NCI-H187 treated with DMSO at 0.1 percent for 48 hours (cell line): ENCODE measurements at places on chromosomes 6 and 20.

GRCh38 chr20:15191082-15191723 is 853.8 kb upstream of the FLRT3 start:
- no peak for DNase-seq

DNA sequence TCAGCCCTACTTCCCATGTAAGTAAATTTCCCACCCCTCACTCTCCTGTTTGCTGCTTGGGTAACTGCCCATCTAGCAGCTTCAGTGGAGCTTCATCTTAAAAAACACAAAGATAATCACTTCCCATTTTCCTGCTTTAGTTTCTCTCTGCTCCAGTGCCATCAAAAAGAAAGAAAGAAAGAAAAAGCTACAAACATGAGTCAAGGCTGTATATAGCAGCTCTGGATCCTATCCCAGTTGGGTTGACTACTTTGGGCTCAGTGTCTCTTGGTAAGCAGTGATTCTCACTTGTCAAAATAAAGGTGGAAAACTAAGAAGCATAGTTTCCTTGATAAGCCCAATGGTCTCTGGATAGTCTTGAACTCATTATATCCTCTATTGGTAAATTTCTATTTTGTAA is 48.7 kb upstream of the SRPK1 start:
- no peak for DNase-seq

DNA sequence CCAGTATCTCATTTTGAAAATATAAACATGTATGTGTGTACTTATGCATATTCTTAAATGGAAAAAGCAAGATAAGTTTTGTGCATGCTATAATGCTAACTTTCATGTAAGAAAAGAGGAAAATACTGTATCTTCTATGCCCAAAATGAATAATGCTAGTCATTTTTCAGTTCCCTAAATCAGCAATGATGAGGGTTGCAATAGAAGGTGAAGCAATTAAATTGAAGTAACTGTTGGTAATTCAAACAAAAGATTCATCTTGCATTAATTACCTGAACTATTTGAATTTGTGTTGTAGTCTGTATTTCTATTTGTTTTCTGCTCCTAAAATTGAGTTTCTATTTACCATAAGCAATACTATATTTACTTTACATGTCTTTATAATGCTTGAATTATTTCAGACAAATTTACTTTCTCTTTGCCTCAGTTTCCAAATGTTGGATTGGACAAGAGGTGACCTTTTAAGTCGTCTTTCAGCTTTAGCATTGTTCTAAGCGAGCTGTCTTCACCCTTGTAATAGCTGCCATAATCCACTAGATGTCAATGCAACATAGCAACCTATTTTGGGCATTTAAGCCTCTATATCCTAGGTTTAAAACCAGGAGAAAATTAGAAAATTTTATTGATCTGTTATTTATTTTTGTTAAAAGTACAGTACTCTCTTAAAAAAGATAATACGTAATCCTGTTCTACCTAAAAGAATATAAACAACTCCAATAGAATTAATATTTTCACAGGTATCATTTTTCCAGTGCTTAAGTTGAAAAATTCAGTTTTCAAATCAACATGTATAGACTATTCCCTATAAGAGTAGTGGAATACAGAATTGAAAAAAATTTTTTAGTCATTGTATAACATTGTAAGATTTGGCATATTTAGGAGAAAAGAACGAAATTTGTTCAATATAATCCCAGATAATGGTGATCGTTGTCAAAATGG is 52.3 kb upstream of the IFNGR1 start:
- no peak for DNase-seq

DNA sequence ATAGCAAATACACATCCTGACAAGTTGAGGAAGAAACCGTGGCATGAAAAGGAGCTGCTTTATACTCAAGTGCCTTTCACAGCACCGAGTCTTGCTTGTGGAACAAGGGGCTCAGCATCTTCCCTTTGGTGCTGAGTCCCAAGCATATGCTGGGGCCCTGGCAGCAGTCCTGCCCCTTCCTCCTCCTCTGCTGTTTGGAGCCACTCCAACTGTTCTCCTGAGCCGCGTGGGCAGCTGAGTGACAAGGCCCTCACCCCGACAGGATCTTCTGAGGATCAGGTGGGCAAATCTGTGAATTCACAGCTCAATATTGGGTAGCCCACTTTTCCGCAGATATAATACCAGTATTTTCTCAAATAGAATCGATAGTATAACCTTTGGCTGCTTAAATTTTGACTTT is 24.7 kb downstream of the DACT2 start:
- DNase-seq: no peak

DNA sequence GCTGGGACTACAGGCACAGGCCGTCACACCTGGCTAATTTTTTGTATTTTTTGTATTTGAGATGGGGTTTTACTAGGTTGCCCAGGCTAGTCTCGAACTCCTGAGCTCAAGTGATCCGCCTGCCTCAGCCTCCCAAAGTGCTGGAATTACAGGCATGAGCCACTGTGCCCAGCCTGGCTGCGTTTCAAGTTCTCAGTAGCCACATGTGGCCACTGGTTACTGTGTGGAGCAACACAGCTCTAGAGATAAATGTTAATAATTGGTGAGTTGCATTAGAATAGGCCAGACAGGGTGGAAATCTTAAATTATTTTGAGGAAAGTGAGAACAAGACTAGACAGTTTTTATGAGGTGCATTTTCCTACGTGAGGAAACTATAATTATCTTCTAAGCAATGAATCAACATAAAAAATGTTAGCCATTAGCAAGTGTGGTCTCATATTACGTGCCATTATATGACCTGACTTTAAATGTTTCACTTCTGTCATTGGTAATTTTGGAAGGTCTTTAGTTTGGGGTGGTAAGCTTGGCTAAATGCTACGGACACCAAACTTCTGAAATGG is 129.6 kb downstream of the PLEKHG1 start:
- DNase-seq: no peak

GRCh38 chr6:26033085-26033940 is 53.9 kb upstream of the HFE start:
- peak; percentile 87 for DNase-seq

- DNase-seq: no peak
Measured at GRCh38 chr6:6790891-6791290, 202.4 kb downstream of the LY86 start.

GRCh38 chr20:23367770-23368169 is 5.8 kb downstream of the GZF1 start:
- DNase-seq: no peak

- no peak for DNase-seq
Measured at GRCh38 chr6:64680446-64680845, 1026.6 kb downstream of the EYS start.

GRCh38 chr20:46118481-46119020 is 437 bp downstream of the CD40 start:
- no peak for DNase-seq

DNA sequence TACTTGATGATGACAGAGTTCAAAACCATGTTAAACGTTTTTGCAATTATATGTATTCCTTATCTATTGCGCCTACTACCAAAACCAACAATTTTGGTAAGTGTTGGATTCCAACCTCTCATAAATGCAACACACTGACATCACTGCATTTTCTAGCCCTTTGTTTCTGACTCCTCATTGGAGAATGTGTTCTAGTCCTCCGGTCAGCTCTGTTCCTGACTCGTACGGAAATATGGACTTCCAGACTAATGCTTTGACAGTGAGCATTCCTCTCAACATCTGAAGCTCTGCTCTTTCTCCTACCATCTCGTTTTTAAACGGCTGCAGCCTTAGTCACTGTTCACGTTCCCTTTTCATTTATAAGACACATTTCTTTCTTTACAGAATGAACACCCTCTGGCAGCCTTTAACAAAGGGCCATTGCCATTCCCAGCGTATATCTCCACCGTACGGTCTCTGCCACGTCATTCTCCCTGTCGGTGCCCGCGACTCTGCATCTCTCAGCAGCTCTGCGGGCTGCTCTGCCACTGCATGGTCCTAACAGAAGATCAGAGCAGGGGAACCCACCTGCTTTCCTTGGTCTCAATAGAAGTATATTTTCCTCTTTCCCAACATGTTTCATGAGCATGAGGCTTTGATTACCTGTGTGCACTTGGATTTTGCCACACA is 103.0 kb upstream of the SYNDIG1 start:
- no peak for DNase-seq

DNA sequence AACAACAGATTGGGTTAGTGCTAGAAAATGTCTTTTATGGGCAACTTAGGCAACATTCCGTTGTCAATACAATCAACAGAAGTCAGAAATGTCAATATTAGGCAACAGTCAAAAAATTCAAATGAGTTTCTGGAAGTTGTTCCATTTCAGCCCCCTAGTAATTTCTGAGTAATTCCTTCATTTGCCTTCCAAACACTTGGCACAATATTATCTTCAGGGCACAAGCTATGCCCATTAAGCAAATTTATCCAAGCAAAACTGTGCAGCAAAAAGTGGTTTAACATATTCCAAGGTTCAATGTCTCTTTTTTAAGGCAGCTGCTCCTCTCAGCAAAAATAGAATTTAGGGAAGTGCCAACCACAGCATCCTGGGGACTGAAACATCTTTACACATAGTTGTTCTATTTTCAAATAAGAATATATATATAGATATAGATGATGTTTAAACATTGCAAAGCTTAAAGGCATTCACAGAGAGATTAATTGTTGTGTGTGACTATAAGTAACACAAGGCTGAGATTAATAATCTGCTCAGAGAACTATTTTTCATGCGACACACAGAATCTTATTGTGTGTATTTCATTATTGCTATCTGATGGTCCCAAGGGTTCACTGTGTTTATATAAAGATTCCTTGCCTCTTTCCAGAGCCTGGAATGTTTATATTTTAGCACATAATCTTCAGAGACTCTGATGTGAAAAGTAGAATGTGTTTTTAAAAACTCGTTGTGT is 75.2 kb upstream of the ADTRP start:
- DNase-seq: no peak

- no peak for DNase-seq
Measured at GRCh38 chr6:84665401-84665800, 99.0 kb downstream of the TBX18 start.

DNA sequence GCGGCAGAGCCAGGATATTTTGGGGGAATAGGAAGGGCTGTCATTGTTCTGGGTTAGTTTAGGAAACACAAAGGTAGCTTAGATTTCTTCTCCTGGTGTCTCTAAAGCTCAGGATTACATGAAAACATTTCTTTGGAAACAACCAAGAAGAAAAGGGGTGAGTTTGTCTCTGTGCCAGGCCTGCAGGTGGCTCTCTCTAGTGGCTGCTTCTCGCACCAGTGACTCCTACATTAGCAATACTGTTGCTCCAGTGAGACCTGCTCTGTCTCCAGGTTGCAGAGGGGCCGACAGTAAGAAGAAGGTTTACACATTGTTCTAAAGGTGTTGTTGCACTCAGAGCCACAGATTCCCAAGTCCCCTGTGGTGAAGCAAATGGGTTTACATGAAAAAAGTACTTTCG is 104.6 kb upstream of the GLP1R start:
- DNase-seq: no peak

DNA sequence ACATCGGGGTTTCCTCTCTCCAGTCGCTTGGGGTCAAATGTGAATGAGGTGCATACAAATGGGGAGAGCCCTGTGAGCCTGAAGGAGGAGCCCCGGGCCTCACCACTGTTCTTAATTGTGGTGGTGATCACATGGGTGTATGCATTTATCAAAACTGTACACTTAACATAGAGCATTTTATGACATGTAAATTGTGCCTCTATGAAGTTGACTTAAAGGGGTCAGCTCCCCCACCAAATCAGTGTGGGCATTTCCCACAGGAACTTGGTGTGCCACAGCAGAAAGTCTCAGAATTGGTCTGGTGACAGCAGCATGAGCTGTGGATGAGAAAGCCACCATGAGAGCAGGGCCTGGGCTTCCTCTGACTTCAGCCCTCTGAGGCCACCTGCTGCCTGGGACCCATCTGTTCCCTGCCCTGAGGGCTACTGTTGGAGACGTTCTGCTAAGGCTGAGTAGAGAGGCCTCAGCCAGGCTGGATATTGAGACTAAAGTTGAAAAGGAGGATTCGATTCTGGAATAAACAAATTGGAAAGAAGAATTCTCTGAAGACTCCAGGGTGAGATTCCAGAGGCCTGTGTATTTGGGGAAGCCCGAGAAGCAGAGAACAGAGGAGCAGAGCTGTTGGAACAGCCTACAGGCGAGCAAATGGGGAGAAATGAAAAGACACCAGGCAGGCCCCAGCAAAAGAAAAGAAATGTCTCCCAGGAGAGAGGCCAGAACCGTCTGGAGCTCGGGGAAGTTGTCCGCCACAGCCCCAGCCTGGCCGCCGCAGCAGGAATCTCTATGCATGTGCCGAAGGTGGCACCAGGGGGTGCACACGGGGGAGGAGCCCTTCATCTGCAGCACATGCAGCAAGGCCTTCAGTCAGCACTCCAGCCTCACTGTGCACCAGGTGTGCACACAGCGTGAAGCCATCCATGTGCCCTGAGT is 37.6 kb upstream of the XRN2 start:
- DNase-seq: no peak

DNA sequence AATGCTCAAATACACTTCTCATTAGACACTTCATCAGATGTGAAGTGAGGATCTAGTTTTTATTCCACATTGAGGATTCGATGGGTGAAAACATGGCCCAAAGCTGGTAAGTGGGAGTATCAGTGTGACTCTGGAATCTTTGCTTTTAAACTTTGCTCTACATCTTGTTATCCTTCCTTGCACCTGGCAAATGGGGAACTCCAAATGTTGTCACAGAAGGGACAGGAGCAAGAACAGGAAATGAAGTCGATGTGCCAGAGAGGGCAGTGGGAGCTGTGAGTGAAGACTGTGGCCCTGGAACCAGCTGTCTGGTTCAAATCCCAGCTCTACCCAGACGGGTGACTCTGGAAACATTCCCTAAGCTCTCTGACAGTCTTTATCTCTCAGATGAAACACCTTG is 86.7 kb upstream of the AGPAT4 start:
- DNase-seq: no peak

DNA sequence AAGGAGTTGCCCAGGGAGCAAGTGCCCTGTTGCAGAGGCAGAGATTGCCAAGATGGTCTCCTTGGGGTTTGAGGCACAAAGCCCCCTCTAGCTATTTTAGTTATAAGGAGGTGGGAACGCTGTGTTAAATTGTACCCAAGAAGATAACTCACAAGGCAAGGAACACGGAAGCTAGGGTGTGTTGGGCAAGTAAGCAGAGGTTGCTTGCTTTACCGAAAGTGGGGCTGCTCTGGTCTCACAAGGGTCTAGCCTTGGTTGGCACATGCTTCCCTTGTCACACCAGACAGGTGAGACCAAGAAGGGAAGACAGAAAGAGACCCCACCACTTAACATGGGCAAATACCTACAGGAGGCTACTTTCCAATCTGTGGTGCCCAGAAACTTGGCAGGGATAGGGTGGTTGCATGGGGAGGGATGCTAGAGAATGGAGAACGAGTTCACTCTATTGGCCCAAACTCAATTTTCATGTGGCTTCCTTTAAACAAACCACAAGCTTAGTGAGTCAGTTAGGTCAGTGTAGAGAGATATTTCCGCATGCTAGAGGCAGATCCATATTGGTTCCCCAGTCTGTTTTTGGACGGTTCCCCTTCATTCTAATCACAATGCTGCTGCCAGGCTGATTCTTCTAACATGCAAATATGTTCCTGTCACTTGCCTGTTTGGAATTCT is 42.4 kb downstream of the PLAGL1 start:
- DNase-seq: no peak

GRCh38 chr6:42938428-42938796 is 9.1 kb downstream of the CNPY3 start:
- no peak for DNase-seq
